ENCODE measurements at places on chromosomes 6 and 20. TPM values are rescaled to one million over a fixed set of nuclear protein-coding genes. Genes with fewer than 3 reads are reported as not detected.
A peak's percentile ranks its signal among the peaks of the same experiment; 100 is the strongest.

The MRAP2 gene
- 4.2 TPM for total RNA-seq

The HLA-DRB5 gene
- total RNA-seq = not detected

The CAGE1 gene
- total RNA-seq = 0.21 TPM

The KIAA1755 gene
- 0.24 TPM for total RNA-seq

The PCSK2 gene
- 0.10 TPM for total RNA-seq

The PRR18 gene
- total RNA-seq = 0.11 TPM

The AIF1 gene
- total RNA-seq = 0.48 TPM

The ESF1 gene
- 15.8 TPM for total RNA-seq

The PLG gene
- not detected for total RNA-seq

The NKAPL gene
- total RNA-seq = not detected

The C20orf204 gene
- 1.6 TPM for total RNA-seq

The GGTLC1 gene
- total RNA-seq = not detected

The WFDC5 gene
- total RNA-seq = not detected

The ZSWIM3 gene
- 5.7 TPM for total RNA-seq

The HLA-DRB1 gene
- not detected for total RNA-seq

- no peak for DNase-seq
These were observed 252.2 kb downstream of the HACE1 start for GRCh38 chr6:104607501-104607900.

DNA sequence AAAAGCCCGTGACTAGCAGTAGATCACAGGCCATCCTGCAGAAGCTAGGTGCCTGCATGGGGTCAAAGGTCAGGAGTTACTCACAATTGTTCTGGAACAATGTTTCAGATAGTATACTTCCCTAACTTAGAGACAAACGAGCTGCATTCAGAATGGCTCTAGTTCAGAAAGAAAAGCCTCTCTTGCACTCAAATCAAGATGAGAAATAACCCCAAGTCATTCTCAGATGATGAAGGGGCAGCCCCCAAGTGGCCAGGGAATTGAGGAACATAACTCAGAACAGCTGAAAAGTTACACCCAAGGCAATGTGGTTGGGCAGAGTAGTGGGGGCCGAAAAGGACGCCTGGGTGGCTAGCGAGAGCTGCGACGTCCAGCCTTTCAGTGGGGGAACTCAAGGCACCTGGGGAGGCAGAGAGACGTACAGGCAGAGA, 27.8 kb downstream of the FYN start:
- DNase-seq = no peak

- DNase-seq = no peak
These were observed 173.2 kb downstream of the CDH26 start for GRCh38 chr20:60131375-60131774.

GRCh38 chr6:28758046-28758817, 165.6 kb downstream of the TRIM27 start:
- peak; percentile 38 for DNase-seq

GRCh38 chr6:108565091-108565766, 4.5 kb downstream of the FOXO3 start:
- DNase-seq = no peak

- DNase-seq = no peak
These were observed 58.9 kb upstream of the NXT1 start for GRCh38 chr20:23291575-23292240.

DNA sequence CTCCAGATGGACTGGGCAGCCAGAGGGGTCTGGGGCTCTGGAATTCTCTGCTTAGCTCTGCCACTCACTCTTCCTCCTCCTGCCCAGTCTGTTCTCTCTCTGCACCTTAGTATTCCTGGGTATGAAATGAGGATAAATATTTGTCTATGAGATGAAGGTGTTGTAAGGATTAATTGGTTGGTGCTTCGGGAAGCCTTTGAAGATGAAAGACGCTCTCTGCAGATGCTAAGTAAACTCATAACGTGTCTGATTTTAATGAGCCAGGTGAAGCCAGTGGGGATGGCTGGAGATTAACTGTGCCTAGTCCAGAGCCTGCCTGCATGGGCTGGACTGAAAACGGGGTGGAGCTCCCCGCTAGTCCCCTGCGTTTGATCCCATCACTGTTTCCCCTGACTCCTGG, 23.1 kb upstream of the TCP11 start:
- DNase-seq = no peak

- no peak for DNase-seq
These were observed 28.8 kb downstream of the PDE7B start for GRCh38 chr6:135880066-135880972.

- no peak for DNase-seq
These were observed 4.9 kb downstream of the BMP6 start for GRCh38 chr6:7730784-7731227.

- no peak for DNase-seq
These were observed 98.8 kb downstream of the RTN4IP1 start for GRCh38 chr6:106530502-106530901.

DNA sequence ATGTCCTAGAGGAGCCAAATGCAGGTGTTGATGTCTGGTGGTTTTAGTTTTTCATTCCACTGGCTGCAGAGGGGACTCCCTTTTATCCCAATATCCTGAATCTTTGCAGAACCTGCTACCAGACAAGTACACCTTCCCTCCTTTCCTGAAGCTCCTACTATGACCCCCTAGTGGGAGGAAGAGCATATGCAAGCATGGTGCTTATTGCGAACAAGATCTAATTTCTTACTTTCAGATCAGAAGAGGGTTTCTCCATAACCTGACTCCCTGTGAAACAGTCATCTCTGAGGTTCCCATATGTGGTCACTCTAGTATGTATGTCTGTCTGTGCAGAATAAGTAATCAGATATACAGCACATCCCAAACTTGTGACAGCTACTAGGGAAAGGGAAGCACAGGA, 277.2 kb downstream of the ARHGAP18 start:
- DNase-seq = no peak

- no peak for DNase-seq
These were observed 6.6 kb upstream of the TBC1D7 start for GRCh38 chr6:13334953-13335352.

DNA sequence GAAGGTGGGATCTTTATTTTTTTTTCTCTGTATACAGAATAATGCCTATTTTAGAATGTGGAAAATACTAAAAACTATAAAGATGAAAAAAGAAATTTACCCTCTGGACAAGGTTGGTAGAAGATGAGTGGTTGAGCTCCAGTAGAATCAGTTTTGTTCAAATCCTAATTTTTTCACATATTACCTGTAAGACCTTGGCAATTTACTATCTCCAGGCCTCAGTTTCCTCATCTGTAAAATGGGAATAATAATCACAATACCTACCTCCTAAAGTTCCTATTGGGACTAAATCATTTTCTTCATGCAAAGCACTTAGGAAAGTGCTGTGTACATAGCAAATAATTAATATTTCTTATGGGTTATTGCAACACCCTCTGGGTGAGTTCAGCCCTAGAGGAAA, 28.4 kb downstream of the DAAM2 start:
- no peak for DNase-seq

GRCh38 chr6:116969211-116969863, 92.3 kb downstream of the RFX6 start:
- peak; percentile 40 for DNase-seq

- no peak for DNase-seq
These were observed 18.5 kb upstream of the KCNK5 start for GRCh38 chr6:39247667-39248194.

- no peak for DNase-seq
These were observed 272.5 kb upstream of the SOX4 start for GRCh38 chr6:21321076-21321475.

GRCh38 chr20:48283470-48284110, 498.3 kb upstream of the SULF2 start:
- DNase-seq = no peak

DNA sequence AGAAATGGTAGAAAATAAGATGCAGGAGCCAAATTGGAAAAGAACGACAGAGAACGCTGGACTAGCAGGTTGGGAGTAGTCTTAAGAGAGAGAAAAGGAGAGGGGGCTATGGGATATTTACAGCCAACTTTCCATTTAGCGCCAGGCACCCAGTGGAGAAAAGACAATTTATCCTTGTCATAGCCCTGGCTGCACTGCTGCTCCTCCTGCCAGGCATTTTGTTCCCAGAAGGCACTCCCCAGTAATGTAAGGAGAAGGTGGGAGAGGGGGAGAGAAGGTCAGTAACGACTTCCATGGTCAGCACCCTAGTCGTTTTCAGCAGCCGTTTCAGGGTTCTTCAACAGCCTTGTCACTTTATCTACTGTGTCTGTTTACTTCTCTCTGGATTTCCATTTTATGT, 159.0 kb downstream of the TRMT11 start:
- DNase-seq = peak; percentile 6

- peak; percentile 27 for DNase-seq
These were observed 4.9 kb downstream of the PREP start for GRCh38 chr6:105397987-105398386.

DNA sequence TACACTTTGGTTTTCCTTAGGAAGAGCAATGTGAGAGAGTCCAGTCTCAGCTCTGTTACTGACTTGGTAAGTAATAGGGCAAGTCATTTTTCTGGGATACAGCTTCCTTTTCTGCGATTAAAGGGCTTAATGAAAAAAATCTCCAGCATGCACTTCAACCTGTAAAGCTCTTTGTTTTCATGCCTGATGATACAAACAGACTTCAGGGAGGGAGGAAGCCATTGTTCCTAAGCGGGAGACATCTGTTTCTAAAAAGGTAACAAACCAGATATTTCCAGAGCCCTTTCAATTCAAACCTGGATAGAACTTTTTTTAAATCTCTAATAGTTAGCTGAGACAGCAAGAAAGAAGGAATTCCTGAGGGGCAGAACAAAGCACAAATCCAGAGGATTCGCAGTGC, 5.2 kb upstream of the CASS4 start:
- DNase-seq = no peak

DNA sequence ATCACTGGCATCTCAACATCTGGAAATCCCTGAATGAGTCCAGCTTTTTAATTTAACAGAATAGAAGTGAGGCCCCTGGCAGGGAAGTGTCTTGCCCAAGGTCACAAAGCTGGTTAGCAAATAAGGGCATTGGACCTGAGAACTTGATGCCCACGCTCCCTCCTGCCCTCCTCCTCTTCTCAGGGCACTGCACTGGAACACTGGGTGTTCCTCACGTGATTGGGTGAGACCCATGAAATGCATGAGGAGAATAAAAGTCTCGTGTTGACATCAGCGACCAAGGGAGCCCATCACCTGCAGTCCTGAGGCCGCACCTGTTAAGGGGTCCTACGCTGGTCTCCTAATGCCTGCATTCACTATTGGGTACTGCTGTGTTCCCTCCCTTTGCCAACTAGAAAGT, 7.4 kb downstream of the FAM50B start:
- no peak for DNase-seq

GRCh38 chr6:25899580-25900408, 25.8 kb upstream of the SLC17A3 start:
- no peak for DNase-seq

DNA sequence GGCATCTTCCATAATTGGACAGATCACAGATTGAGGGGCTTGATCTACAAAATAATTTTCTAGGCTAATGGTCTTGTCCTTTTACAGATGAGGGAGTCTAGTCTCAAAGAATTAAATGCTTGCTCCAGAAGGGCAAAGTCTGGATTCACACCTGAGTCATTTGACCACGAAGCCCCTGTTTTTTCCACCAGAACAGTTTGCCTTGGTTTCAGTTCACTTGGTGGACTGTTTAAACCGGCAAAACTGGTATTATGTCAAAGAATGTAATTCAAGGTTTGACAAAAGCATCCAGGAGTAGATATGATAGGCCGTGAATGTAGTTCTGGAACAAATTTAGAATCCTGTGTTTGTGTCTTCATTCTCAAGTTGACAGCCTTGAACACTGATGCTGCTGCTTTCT, 3.3 kb downstream of the MYO6 start:
- no peak for DNase-seq

DNA sequence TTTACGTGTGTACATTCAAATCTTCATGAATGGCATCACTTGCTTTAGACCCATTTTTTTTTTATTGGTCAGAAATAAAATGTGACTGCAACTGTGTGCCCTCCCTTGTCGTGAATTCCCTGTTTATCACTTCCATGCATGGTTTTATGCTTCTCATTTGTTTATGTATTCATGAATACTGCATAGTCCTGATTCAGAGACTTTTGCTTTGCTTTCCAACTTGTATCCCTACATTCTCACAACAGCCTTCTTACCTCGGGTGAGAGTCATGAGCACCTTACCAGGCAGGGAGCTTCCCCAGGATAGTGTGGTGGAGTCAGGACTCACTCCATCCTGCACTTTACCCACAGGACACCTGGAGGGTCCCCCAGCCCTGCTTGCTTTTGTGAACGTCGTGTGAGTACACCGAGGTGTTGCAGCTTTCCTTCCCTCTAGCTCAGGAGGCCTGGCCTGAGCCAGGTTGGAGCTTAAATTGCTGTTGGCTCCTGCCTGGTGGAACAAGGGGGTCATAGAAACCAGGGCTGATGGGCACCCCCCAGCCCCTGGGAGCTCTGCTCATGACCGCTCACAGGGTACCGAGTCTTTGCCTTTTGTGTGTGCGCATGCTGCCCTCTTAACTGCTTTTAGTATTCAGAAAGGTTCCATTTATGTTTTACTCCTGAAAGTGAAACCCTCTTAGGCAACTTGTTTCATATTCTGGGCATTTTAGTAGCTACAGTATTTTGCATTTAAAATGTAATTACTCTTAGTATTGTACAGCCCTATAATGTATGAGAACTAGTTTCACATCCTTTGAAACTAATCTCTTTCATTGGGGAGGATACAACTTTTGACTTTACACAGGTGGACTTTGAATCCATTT, 66.0 kb downstream of the CDS2 start:
- DNase-seq = no peak

GRCh38 chr20:9493803-9494202, 20.6 kb upstream of the LAMP5 start:
- no peak for DNase-seq

DNA sequence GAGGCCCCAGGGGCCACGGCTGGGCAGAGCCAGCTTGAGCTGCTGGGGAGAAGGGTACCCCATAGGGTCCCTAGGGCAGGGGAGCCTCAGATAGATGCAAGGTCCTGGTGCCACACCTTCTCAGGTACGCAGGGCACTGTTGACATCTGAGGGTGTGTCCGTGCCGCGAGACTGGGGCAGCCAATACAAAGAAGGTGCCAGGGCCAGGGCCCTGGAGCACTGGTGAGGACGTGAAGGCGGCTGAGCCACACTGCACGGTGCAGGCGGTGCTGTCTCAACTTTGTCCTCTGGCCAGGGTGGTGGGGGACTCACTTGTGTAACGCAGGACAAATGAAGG, 649 bp upstream of the LRRC73 start:
- no peak for DNase-seq

DNA sequence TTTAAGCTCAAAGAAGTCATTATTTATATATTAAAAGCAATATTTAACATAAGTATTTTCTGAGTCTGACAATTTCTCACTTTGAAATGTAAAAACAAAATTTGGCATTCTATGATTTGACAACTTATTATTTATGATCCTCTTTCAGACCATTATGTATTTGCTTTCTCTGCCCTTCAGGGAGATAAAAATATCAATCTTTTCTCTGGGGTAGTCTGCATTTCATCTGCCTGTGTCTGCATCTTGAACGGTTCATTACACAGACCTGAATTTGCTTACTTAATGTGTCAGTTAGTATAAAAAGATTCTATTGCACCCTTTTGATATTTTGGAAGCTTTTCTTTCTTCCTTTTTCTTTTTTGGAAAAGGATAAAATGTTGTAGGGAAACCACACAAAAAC, 354.0 kb upstream of the RGS17 start:
- DNase-seq = no peak

GRCh38 chr20:17848249-17849048, 120.1 kb downstream of the SNX5 start:
- no peak for DNase-seq
